ENCODE measurements at places on chromosomes 5 and 9.

DNA sequence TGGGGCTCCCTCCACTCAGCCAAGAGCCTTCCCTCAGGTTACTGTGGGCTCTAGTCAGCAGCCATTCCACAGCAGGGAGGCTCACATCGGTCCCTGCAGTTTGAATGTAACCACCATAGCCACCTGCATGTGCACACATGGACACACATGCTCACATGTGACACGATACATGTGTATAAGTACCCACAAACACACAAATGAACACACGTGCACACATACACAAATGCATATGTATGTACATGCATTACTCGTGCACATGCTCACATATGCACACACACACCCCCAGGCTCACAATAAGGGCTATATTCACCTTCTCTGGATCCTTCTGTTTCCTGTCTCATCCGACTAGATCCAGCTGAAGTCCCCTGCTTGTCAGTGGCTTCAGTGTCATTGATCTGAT is 36.2 kb downstream of the UBE2QL1 start:
- DNase-seq, result no peak

DNA sequence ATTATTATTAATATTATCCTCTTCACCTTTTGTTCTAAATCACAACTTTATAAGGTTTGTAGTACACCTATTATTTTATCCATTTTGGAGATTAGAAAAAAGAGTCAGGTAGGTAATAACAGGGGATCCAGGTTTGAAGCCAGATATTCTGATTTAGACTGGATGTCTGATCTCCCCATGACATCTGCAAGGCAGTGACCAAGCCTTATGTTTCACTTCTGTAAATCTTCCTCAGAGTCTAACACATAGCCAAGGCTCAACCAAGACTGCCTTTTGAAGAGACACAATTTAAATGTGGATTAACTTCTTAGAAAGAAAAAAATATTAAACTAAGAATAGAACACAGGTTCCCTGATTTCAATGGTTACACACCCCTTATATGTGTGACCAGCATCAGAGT is 44.2 kb downstream of the CETN3 start:
- no peak for DNase-seq

- no peak for DNase-seq
Observed at GRCh38 chr5:113875096-113875495, 361.6 kb downstream of the YTHDC2 start.

GRCh38 chr9:72882117-72882775 is 70.6 kb downstream of the ALDH1A1 start:
- no peak for DNase-seq

DNA sequence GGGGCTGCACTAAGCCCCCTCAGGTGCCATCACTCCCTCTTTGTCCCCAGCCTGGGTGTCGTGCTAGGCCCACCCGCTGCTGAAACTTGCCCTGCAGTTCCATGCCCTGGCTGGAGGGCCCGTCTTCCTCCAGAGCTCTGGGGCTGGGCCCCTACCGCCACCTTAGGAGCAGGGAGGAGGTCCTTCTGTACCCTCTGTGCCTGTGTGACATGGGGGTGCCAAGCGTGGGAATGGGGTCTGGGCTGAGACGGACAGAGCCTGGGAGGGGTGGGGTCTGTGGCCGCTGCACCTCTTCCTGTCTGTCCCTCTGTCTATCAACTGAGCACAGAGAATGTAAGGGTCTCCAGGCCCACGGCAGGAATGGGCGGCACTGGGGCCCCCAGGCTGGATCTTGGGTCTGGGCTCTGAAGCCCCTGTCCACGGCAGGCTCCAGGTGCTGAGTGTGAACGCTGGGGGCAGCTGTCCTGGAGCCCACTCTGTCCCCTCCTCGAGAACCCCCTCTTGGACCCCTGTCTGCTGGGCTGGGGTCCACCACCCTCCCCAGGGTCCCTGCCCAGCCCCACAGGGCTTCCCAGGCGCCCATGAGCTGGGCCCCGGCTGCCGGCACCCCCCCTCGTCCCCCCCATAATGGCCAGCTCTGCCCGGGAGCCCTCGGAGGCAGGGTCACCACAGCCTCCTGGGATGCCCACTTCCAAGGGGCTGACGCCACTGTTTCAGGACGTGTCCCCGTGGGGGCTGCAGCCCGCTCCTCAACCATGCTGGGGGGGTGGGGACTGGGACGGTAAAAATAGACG is 15.8 kb upstream of the NRARP start:
- DNase-seq, result no peak

GRCh38 chr9:1427875-1428274 is 377.7 kb downstream of the DMRT2 start:
- DNase-seq, result no peak
